ENCODE measurements at places on chromosomes 3 and 15.

DNA sequence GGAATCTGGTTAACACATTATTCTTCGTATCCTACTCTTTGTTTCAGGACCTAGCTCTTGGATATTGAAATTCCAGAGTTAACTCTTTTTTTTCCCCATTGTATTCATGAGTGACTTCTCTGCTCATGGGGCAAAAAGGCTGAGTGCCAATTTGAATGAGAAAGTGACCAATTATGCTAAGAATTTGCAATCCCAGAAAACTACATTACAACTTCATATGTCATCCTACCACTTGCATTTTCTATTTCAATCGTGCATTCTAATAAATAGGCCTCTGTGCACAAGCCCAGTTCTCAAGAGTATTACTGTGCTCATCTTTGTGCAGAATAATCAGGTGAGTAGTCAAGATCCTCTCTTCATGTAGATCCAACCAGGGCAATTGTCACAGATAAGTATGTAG, 537.8 kb downstream of the OTOL1 start:
- no peak for DNase-seq

GRCh38 chr3:61910732-61911131, 349.4 kb downstream of the PTPRG start:
- DNase-seq: no peak

- DNase-seq: no peak
Observed at GRCh38 chr15:38274135-38274534, 21.5 kb downstream of the SPRED1 start.

GRCh38 chr3:126613479-126614188, 41.3 kb downstream of the TXNRD3 start:
- peak; percentile 14 for DNase-seq

- no peak for DNase-seq
Observed at GRCh38 chr3:152443212-152444023, 174.7 kb downstream of the MBNL1 start.

GRCh38 chr3:7720649-7721297, 780.9 kb upstream of the LMCD1 start:
- no peak for DNase-seq

DNA sequence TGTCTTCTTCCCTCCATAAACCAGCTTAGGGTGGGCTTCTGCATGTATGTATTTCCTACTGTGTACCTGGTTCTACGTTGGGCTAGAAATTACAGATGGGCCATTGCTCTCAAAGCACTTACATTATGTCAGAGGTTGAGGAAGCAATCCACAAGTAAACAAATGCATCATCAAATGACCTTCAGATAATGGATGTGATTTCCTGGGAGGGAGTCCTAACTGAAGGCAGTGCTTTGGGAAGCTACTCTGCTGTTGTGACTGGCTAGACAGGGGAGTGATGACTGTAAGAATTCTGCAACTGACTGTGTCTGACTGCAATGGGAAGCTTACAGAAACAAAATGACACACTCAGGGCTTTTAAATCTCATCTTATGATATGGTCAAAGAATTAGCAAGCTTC, 71.0 kb upstream of the PRR23E start:
- DNase-seq: no peak

DNA sequence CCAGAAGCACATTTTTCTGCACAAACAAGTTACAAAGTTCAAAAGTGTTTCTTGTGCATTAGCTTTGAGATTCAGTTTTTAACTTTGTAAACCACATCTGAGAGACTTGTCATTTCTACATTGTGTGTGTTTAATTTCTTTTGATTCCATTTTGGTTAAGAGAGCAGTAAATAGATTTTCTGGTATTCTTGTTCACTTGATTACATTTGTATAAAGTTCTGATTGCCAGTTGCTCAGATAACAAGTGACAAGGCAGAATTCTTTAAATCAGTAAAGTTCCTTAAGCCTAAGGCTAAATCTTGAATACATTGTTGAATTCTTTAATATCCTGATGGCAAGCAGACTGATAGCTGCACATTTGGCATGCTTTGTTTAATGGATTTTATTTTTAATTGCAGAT, 3.1 kb upstream of the FBXO22 start:
- no peak for DNase-seq

GRCh38 chr3:134449277-134449676, 36.5 kb downstream of the ANAPC13 start:
- peak; percentile 26 for DNase-seq

GRCh38 chr15:34011481-34011880, 27.5 kb downstream of the AVEN start:
- no peak for DNase-seq

DNA sequence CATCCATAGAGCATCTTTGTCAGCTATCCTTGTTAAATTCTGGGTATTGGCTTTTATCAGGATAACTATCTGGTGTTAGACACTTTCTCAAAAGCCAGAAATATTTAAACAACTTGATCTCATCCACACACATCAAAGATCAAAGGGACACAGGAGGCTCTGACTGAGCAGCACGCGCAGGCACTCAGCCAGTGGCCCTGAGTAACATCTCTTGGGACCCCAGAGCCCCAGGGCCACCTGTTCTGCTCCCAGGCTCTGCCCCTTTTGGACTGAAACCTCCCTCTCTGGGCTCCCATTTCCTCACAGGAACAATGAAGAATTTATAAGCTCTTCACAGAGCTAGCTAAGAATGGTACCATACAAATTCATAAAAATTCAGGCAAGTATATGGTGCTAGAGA, 16.1 kb downstream of the ATP10A start:
- no peak for DNase-seq

GRCh38 chr15:63156755-63157117, 541 bp downstream of the RPS27L start:
- DNase-seq: no peak

DNA sequence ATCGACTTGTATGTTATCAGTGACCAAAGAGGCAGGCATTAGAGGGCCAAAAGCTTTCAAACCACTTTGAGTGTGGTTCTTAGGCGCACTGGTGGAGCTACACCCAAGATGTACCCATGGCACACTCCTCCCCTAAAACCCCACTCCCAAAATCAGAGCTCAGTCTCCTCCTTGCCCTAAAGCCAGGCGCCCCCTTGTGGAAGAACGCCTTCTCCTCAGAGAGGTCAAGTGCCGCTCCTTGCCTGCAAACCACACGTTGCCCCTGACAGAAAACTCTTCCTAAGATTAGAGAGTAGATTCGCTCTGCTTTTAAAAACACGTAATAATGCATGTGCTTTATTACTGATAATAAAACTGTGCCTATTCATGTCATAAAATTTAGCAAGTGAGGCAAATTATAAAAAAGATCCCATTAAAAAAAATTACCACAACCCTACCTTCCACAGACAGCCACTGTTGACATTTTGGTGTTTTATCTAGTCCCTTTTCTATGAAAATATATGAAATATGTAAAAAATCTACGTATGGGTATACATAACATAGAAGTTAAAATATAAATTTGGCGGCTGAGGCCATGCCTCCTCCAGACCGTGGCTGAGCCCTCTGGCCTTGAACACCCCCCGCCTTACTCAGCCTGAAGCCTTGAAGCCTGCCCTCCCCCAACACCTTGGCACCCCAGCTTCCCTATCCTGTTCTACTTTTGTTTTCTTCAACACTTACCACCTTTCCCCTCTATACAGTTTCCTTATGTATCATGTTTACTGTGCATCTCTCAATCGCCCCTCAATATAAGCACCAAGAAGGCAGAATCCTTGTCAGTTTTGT, 33.5 kb downstream of the BCL2L10 start:
- peak; percentile 71 for DNase-seq

DNA sequence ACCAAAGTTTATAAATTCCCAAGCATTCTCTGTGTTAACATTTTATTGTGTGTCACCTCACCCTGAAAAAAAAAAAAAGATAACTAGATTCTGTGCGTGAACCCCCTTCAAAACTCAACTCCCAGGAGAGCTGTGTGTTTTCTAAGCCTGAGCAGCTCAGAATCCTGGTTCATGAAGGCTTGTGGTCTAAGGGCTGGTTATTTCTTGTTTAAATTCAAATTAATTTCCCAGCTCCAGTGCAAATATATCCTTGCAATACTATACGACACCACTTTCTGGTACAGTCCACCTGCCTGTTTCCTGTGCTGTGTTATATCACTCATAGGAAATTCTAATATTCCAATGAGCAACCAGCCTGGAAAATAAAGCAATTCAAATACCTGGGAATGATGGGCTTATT, 23.4 kb upstream of the MYZAP start:
- no peak for DNase-seq

DNA sequence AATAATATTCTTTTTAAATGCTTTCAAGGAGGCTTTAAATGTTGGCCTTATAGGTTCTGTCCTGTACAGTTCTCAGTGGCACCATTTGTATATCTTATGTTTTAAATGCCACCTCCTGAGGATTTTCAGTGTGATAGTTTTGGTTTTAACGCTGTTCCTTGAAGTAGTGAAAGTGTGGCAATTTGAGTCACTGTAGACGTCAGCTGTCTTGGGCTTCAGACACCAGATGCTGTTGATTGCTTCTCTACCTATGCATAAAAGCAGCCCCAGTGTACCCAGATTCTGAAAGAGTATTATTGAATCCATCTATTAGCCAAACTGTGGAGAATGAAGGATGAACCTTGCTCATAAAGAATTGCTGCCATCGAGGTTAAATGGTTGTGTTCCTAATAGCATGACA, 316.8 kb upstream of the GBE1 start:
- DNase-seq: no peak

DNA sequence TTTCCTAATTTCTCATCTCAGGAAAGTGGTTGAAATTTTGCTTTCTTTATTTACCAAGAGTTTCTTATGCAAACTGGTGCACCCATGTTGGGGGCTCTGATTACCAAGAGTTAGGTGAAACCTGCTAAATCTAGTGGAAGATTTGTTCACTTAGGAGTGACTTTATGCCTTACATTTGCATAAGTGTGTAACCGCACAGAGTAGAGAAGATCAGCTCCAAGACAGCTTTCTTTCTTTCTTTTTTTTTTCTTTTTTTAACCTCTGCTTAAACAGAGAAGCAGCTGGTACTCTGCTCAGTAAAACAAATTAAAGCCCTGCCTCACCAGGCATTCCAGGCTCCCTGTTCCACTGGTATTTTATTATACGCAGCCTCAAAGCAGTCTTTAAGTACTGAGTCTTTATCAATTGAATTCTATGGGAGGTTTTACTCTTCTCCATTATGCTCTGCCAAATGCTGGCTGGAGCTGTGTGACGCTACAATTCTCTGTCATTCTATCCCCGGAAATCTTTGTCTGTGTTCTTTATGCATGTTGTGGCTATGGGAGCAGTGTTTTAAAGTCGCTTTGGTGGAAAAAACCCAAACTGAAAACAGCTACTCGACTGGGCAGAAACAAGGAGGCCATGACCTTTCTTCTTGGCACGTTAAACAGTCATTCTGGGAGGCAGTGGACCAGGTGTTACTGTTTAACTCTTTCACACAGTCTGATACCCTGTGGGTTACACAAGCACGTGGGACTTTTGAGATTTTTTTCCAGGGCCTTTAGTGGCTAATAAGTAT, 55.2 kb upstream of the GBE1 start:
- DNase-seq: no peak

GRCh38 chr3:56775838-56776555, 25.8 kb downstream of the ARHGEF3 start:
- DNase-seq: no peak

- no peak for DNase-seq
Observed at GRCh38 chr3:138456961-138457862, 22.8 kb downstream of the ESYT3 start.

- no peak for DNase-seq
Observed at GRCh38 chr3:173688216-173688842, 290.8 kb downstream of the NLGN1 start.

GRCh38 chr3:52223449-52224408, 1.7 kb downstream of the TLR9 start:
- DNase-seq: no peak

DNA sequence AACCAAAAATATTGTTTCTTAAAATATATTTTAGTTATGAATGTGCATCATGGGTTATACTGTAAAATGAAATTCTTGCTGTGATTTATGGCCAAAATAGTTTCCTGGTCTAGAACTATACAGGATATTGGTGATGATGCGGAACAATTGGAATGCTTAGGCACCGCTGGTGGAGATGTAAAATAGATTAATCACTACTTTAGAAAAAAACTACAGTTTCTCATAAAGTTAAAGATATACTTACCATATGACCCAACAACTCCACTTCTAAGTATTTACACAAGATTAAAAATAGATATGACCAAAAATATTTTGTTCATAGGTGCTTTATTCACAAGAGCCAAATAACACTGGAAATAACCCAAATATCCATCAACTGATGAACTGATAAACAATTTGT, 126.7 kb downstream of the TUSC7 start:
- DNase-seq: no peak

- no peak for DNase-seq
Observed at GRCh38 chr15:84791763-84792162, 25.4 kb upstream of the ALPK3 start.

- DNase-seq: no peak
Observed at GRCh38 chr15:49423021-49423420, at the start of gene FGF7. FGF7 (plus strand) TSS chr15:49423242; CDS start chr15:49424298, 1,056 bp downstream.

DNA sequence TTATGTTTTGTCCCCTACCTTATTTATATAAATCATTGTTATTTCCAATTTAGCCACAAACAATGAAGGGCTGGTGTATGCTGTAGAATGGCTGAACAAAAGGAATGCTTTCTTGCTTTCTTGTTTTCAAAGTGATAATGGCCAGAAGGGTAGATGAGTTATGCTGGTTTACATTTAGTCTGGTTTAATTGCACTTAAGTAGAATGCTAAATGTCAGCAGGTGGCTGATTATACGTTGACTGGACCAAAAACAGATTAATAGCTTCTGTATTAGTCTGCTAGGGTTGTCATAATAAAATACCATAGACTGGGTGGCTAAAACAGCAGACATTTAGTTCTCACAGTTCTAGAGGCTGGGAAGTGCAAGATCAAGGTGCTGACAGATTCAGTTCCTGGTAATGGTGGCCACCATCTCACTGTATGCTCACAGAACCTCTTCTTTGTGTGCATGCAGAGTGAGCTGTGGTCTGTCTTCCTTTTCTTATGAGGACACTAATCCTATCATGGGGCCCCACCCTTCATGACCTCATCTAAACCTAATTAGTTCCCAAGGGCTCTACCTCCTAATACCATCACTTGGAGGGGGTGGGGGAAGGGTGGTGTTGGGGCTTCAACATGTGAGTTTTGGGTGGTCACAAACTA, 17.1 kb upstream of the XIRP1 start:
- no peak for DNase-seq

DNA sequence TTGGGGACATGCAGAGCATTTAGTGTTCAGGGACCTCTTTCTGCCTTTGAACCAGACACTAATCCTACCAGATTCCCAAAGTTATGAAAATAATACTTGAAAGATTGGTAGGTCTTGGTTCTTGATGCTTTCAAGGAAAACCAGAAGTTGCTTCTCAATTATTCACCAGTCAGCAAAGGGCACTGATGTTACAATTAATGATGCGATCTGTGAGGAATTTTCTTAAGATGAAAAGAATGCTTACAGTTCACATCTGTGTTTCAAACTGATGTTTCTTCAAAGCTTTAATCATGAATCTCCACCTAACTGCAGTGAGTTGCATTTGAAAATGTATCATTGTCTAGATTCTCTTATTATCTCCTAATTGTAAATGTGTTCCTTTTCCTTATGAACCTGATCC, 161.0 kb downstream of the NAALADL2 start:
- no peak for DNase-seq
